ENCODE measurements at places on chromosomes 7 and 10.

DNA sequence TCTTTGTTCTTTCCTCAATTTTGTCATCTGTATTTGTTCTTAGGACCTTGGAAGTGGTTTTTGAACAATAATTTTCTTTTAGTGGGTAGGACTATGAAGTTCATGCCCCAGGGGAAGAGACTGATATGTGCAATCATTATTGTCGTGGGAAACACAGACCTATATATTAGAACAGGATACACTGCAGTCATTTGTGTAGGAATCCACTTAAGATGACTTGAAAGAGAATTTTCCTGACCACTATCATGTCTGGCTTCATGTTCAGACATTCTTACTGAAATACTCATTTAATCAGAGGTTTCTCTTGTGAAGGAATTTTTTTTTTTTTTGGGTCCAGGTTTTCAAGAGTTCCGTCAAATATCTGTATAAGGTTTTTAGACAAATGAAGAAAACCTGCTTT lies 163.6 kb downstream of the SUGCT start:
- DNase-seq = no peak

DNA sequence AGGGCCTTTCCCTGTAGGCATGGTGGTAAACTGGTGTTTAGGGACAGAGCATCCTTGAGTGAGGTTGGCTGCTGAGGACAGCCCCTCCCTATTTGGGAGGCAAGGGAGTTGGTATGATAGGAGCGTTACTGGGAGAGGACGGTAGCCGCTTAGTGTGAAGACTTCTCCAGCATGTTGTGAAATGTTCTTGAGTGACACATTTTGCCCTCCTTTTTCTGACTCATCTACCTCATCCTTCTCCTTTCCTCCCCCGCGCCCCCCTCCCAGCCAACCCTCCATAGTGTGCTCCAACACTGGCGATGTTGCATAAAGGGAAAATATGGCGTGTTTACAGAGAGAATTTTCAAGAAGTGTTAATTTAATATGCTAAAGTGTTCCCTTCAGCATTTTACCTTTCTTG lies 645.0 kb upstream of the GALNT17 start:
- DNase-seq = no peak

DNA sequence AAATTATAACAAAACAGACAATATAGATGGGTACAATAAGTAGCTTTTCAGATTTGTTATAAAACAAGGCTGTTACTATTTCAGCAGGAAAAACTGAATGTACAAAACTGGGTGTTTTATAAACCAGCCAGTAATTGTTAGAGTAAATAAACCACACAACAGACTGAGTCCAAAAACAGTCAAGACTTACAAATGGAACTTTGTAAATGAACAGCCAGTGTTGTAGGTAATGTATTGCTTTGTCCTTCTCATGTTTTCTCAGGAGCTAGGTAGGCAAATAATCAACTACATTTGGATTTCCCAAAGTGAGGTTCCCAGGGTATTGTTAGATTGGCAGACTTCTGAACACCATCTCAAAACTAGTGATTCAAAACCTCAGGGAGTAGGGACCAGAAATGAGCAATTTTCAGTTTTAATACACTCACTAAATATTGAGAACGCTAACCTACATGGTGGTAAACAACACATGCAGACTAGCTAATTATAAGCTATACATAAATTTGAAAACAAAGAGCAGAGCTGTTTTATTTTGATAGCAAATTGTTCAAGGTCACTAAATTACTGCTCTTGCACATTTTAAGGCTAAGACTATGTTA lies 36.2 kb downstream of the HERPUD2 start:
- no peak for DNase-seq

- no peak for DNase-seq
Observed at GRCh38 chr10:114483575-114483974, 79.3 kb upstream of the AFAP1L2 start.

- DNase-seq = no peak
Observed at GRCh38 chr7:130641040-130641439, 27.5 kb downstream of the COPG2 start.

DNA sequence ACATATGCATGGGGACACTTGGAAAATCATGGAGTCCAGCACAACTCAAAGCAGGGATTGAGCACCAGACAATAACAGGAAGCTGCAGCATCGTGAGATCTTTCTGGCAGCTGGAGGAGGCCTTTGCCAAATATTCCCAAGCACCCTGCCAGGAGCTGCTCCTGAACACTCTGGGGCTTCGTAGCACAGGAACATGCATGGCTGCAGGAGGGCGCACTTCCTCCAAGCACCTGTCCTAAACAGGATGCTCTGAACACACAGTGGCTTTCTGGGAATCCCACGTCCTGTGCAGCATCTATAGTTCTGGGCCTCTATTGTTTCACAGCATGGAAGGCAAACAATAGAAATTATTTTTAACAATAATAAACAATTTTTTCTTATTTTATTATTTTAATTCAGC lies 4.1 kb downstream of the ABLIM1 start:
- DNase-seq = no peak

GRCh38 chr7:16785846-16786245 lies 19.0 kb downstream of the AGR2 start:
- no peak for DNase-seq

- no peak for DNase-seq
Observed at GRCh38 chr10:112896273-112896672, 53.8 kb upstream of the TCF7L2 start.

Data from hindlimb muscle (tissue), 1 donor.